ENCODE measurements at places on chromosomes 3 and 15.

- no peak for DNase-seq
These were observed 220.4 kb upstream of the THBS1 start for GRCh38 chr15:39360452-39360851.

GRCh38 chr3:9945358-9945757, 6.8 kb downstream of the PRRT3 start:
- no peak for DNase-seq

DNA sequence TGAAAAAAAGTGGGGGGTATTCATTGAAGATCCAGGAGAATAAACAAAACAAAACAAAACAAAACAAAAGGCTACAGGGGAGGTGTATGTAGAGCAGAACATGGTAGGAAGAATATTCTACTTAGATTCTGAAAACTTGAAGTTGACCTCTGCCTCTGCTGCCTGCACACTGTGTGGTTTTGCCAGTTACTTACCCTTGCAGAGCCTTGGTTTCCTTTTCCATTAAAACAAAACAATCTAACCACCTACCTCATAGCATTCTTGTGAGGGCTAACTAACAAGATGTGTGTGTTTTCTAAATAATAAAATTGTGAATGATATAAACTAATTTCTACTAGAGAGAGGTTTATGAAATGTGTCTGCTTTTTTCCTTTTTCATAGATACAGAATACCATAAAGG, 423.1 kb downstream of the TIGIT start:
- no peak for DNase-seq

DNA sequence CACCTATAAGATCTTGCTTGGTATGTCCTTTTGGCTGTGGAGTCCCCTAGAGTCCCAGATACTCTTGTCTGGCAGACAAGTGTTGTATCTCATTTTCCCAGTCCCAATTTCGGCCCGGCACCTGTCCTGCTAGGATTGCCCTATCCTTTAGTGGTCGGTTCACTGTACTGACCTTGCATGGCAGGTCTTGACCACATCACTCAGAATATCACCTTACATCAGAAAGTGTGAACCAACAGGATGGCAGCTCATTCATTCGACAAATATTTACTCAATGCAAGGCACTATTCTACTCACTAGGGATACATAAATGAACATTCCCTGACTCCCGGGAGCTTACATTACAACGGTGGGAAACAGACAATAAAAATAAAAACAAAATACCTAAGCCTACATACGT, 5.7 kb upstream of the CCDC80 start:
- no peak for DNase-seq

DNA sequence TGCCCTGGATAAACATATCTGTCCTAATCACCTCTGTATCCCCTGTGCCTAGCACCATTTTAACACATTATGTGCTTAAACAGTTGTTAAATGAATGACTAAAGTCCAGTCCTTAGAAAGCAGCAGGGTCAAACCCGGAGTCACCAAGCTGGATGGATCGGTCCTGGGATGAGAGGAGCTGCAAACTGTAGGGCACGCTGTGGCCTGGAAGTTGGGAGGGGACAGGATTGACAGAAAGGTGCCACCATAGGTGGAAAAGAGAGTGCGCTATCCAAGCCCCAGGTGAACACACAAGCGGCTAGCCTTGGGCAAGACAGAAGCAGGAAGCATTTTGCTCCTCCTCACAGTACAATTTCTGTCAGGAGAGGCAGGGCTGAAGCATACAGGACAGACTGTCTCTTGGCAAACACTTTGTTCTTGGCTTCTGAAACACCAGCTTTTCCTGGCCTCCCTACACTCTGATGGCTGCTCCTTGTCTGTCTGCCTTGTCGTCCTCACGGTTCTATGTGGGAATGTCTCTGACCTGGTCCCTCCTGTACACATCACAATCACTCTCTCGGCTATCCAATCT, 48.4 kb upstream of the KY start:
- DNase-seq, result no peak

DNA sequence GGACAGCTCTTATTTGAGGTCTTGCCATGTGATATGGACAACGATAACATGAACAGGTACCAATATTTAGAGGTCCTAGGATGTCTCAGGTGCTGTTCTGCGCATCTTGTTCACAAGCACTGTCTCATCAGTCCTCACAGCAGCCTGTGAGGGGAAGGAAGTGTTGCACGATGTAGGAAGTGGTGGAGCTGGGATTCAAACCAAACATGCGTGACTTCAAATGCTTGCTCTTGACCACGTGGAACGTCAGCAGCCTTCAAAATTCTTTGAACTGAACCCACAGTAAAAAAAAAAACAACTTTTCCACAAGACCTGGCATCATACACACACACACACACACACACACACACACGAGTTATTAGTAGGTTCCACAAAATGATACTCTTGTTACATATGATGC, 153.4 kb upstream of the SMAD3 start:
- no peak for DNase-seq

- DNase-seq, result no peak
These were observed 39.8 kb downstream of the ADAMTS17 start for GRCh38 chr15:100301910-100302431.

GRCh38 chr3:186213946-186214345, 105.1 kb upstream of the ETV5 start:
- DNase-seq, result no peak

- no peak for DNase-seq
These were observed 33.2 kb downstream of the RAB27A start for GRCh38 chr15:55256281-55257011.

DNA sequence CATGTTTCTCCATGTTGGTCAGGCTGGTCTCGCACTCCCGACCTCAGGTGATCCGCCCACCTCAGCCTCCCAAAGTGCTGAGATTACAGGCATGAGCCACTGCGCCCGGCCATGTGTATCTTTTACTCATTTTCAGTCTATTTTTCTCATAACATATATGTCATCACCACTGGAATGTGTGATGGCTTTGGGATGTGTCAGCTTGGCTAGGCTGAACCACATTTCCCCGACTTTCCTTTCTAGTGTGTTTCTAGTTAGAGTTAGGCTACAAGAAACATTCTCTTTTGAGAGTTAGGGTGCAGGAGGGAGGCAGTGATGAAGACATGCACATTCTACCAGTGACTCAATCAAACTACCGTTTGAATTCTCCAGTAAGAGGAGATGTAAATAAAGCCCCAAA, 444.9 kb upstream of the THBS1 start:
- no peak for DNase-seq

- DNase-seq, result no peak
These were observed 5.5 kb downstream of the CSRNP1 start for GRCh38 chr3:39147711-39148434.

DNA sequence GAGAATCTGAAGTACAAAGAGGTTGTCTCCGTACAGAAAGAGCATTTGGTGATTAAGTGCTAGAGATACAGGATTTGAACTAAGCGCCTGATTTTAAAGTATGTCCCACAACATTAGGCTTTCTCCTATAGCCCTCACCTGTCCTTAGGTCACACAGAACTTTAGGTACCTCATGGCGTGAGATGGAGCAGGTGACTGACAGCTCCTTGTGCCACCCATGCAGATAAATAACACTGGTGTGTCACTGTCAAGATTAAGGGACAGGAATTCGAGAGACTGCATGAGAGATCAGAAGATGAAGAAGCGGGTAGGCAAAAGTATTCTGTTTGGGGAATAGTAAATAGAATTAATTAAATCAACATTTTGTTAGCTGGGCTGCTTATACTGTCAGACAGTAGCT, 1.1 kb downstream of the BLM start:
- no peak for DNase-seq

GRCh38 chr3:59456852-59457485, 407.1 kb upstream of the CFAP20DC start:
- DNase-seq, result no peak

DNA sequence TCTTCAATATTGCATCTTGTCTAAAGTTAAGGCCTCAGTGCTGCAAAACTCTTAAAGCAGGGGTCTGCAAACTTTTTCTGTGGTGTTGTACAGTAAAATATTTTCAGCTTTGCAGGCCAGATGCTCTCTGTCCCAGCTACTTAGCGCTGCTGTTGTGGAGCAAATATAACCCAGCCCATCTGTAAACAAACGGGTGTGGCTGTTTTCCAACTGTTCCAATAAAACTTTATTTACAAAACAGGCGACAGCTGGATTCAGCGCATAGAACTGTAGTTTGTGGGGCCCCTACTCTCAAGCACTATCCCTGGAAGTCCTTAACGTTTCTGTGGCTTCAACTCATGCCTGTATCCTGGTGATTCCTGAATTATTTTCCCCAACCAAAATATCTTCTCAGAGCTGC, 365.0 kb downstream of the FOXP1 start:
- no peak for DNase-seq

DNA sequence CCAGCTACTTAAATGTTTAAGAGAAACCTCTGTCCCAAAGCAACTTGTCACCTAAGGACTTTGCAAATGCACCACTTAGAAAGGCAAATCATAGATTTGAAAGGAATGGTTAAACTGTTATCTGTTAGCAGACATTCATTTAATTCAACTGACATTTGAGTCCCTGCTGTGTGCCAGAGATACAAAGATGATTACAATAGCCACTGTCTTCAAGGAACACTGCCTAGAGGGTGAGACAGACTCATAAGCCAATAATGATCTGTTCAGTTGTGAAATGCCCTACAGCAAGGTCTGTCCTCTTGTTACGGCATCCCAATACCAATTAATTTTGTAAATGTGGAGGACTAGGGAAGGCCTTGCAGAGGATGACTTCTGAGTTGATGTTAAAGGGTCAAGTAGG, 113.1 kb downstream of the ATG7 start:
- DNase-seq, result no peak

DNA sequence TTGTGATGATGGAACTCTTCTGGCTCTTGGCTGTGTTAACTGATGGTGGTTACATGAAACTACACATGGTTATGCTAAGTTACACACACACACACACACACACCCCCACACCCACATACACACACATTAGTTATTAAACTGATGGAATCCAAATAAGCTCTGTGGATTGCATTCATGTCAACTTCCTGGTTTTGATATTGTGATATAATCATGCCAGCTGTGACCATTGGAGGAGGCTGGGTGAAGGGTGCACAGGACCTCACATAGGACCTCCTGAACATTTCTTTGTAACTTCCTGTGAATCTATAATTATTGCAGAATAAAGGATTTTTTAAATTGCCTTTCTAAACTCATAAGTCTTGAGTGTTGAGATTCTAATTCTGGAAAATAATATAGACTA, 58.9 kb upstream of the LIMD1 start:
- no peak for DNase-seq

DNA sequence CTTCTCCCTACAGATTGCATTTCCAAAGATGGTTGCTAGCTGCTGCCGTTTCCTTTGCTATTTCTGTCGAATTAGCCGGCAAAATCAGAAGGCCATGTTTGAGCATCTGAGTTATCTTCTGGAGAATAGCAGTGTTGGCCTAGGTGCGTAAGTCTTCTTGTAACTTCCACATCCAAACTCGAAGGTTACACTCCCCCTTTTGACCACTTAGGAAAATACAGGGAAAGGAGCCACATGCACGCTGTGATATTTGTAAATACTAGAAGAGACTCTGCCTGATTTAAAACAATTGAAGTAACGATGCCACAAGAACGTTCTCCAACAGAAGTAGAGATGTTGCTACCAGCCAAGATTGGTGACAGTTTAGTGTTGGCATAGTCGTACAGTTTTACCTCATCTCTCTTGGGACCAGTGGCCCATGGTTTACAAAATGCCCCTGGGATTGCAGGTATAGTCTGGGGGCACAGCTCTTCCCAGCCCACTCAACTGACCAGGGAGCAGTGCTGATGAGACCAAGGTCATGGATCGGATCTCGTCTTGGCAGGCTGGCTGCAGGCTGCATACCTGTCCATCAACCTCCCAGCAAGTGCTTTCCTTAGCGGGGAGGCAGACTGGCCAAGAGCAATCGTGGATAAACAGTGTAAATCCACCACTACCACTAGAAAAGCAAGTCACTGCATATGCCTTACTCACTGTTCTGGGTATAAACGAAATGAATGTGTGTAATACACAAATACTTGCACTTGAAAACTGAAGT, 268.4 kb upstream of the CHRM5 start:
- DNase-seq, result no peak

GRCh38 chr15:60134609-60135008, 130.5 kb downstream of the FOXB1 start:
- DNase-seq, result no peak

DNA sequence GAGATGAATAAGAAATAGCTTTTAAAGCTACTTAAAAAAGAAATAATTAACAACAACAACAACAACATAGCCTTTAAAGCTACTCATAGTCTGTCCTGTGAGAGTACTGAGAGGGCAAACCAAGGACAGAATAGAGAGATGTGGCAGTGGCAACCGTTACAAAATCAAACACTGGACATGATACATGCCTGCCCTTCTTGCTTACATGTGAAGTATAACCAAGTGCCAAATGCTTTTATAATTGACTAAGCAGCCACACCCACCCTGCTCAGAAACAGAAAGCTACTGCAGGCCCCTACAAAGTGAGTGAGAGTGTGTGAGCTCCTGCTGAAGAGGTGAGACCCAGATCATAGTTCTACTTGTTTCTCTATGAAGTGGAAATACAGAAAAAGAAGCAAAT, 38.4 kb downstream of the NDUFB4 start:
- DNase-seq, result no peak

GRCh38 chr3:162141272-162141791, 644.7 kb downstream of the OTOL1 start:
- no peak for DNase-seq

GRCh38 chr3:132255041-132255745, 62.0 kb upstream of the ACP3 start:
- no peak for DNase-seq

- peak; percentile 48 for DNase-seq
These were observed at the start of the genes CHDH and IL17RB for GRCh38 chr3:53846134-53846850. TSS of gene CHDH (minus strand) at chr3:53846419. CDS start at chr3:53824008, 22,411 bp downstream. TSS of gene IL17RB (plus strand) at chr3:53846568. CDS start at chr3:53846589, 21 bp downstream.

GRCh38 chr3:77605865-77606264, 566.0 kb downstream of the ROBO2 start:
- no peak for DNase-seq

- DNase-seq, result no peak
These were observed 4.4 kb downstream of the TERC start for GRCh38 chr3:169760479-169760878.

DNA sequence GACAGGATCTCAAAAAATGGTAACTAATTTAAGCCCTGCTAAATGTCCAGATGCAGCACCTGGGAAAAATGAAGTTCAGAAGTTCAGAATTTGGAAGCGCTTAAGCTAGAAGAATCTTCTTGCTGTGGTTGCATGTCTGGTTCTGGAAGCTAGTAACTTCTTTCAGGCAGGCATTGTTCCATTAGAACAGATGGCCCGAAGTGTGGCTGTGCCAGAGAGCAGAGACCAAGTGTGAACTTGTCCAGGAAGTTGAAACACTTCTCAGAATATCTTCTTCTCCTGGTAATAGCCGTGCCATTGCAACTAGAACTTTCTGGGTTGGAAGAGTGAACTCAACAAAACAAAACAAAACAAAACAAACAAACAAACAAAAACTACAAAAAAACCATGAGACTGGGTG, 80.0 kb downstream of the MITF start:
- no peak for DNase-seq

DNA sequence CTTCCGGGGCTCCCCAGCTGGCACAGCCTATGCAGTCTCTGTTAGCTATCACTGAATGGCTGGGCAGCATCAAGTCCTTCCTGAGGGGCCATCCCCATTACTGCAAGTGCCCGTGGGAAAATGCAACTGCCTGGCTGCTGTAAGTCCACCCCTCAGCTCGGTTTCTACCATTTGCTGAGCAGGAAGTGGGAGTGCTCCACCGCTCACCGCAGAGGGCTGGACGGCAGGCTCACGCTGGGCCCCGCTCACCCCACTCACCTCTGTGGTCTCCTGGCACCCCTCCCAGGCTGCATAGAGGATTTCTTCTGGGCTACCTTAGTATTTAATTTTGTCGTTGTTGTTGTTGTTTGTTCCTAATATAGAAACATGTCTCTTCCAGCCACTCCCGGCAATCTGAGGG, 270.2 kb downstream of the PLCL2 start:
- DNase-seq, result no peak

All from HTR-8/SVneo (cell line).